ENCODE measurements at places on chromosomes 6 and 20.

DNA sequence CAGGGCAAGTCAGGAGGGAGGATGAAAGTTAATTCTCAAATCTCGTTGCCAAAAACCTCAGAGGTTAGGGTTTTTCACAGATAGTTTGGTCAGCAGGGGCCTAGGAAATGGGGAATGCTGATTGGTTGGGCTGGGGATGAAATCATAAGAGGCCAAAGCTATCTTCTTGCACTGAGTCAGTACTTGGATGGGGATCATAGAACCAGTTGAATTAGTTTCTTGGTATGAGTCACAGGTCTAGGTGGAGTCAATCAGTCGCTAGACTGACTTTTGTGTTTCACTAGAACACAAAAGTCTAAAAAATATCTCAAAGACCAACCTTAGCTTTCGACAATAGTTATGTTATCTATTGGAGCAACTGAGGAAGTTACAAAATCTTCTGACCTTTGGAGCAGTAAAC is 368.5 kb downstream of the TBC1D32 start:
- DNase-seq = peak; percentile 6

GRCh38 chr6:88492241-88492640 is 326.1 kb upstream of the CNR1 start:
- peak; percentile 5 for DNase-seq

DNA sequence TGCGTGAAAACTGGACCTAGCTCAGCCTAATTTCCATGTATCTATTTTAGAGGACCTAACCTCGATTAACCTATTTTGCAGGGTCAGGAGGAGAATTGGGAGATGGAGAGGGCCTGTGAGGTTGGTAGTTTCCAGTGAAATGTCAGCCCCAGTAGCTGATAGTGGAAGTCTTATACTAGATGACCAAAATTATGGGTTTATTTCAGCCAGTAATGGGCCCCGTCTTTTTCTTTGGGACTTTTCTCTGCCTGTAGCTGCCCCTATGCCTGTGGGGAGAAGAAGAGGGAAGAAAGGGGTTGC is 37.8 kb downstream of the RREB1 start:
- DNase-seq = no peak

GRCh38 chr6:70099732-70100131 is 203.2 kb downstream of the COL9A1 start:
- DNase-seq = no peak

- no peak for DNase-seq
Measured at GRCh38 chr20:49447946-49448809, 34.3 kb downstream of the KCNB1 start.

GRCh38 chr6:80962382-80962781 is 790.1 kb downstream of the TENT5A start:
- DNase-seq = peak; percentile 35

- DNase-seq = no peak
Measured at GRCh38 chr20:46240065-46240464, 68.2 kb downstream of the CDH22 start.

DNA sequence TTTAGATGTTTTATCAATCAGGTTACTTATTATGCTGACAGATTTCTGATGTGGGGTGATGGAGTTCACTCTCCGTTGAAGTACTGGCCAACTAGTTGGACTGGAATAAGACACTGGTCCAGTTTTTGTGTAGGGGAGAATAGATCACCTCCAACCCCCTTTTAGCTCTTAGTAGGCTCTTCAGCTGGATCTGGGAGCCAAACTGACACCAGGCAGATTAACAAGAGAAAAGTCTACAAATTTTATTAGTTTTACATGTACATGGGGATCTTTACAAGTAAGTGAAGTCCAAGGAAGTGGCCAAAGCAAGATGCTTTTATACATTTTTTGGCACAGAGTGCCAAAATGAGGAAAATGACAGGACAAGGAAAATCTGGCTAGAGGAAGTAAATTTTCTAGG is 107.1 kb downstream of the UBE3D start:
- no peak for DNase-seq

DNA sequence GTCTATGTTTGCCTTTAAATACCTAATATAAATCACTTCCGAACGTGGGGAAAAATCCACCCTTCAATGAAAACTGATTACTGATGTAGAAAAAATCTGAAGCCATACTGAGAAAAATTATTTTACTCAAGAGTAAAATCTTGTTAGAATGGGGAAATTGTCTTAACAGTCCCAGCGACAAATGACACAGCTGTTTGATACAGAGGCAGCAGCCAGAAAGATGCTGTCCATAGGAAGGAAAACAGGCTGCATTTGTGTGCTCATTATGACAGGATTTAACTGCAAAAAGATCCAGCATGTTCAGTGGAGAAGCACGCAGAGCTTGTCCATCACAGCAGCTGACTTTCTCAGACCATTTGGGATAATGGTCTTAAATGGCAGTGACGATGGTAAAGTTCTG is 443.0 kb downstream of the TFAP2B start:
- no peak for DNase-seq

DNA sequence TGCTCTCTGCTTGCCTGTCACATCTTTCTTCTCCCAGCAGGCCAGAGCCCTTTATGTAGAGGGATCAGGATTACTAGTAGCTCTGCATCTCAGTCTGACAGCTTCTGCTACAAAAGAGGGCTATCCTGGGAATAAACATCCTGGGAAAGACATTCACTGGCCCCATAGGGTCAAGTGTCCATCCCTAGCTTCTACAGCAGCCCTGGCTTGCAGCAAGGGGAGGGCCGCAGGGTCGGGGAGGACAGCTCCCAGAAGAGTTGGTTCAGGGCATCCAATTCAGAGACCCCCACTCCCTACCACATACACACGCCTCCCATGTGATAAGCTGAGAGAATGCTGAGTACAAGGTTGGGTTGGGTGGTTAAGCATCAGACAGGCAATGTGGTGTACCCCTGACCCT is 154.1 kb upstream of the PDE10A start:
- no peak for DNase-seq

- DNase-seq = no peak
Measured at GRCh38 chr6:6747371-6747770, 158.9 kb downstream of the LY86 start.

DNA sequence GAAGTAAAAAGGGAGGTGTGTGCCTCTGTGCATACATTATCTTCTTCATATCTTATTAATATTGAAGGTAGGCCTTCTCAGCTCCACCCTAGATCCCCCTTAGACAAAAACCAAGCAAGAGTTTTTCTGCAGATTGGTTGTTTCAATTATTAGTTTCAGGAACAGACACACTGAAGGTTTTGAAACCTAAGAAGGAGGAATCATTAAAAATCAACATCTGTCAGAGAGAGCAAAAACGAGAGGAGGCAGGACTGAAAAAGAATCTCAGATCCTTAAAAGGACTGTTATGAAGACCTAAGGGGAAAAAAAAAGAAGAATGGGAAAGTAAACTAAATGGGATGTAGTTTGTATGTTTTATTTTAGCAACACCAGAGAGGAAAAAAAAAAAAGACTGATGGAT is 560.8 kb upstream of the JAG1 start:
- no peak for DNase-seq

- DNase-seq = no peak
Measured at GRCh38 chr6:37283268-37283667, 25.3 kb upstream of the TMEM217 start.

DNA sequence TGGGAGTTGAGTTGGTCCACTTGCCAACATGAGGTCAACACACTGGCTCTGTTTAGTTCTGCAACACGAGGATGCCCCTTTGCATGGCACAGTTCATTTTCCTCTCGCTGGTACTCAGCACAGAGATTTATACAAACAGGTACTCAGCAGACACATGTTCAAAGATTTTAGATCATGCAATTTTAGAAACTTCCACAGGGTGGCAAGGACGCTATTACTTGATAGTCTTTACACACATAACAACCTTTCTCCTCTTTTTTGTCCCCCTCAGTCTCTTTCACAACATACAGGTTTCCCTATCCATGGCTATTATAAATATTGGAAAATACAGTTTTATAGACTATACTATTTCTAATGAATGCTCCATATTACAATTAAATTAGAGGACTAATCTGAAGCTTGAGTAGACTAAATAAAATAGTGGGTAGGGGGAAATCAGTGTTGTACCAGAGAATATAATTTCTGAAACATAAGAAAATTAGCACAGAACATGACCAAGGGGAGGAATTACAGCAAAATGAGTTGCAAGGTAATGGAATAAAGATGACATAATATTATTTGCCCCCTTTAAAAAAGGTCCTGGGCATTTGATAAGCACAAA is 331.8 kb upstream of the BTBD3 start:
- DNase-seq = peak; percentile 1

GRCh38 chr6:137197684-137198645 is 21.2 kb downstream of the IFNGR1 start:
- DNase-seq = no peak

- DNase-seq = no peak
Measured at GRCh38 chr6:150266963-150267685, 101.7 kb upstream of the IYD start.

GRCh38 chr6:52588710-52589091 is 11.8 kb upstream of the TRAM2 start:
- no peak for DNase-seq

DNA sequence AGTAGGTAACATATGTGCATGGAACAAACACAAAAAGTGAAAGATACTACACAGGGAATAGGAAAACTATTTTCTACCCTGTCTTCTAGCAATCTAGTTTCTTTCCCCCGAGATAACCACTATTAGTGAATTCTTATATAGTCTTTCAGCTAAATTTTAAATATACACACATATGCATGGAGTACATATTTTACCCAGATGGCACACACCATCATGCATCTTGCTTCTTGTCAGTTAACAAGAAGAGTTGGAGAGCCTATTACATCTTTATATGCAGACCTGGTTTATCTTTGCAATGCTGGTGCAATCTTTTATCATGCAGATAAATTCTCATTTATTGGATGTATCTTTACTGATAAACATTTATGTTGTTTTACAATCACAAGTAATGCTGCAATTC is 100.4 kb downstream of the OTOR start:
- DNase-seq = no peak

GRCh38 chr20:3551681-3552434 is 81.0 kb downstream of the ATRN start:
- peak; percentile 9 for DNase-seq

DNA sequence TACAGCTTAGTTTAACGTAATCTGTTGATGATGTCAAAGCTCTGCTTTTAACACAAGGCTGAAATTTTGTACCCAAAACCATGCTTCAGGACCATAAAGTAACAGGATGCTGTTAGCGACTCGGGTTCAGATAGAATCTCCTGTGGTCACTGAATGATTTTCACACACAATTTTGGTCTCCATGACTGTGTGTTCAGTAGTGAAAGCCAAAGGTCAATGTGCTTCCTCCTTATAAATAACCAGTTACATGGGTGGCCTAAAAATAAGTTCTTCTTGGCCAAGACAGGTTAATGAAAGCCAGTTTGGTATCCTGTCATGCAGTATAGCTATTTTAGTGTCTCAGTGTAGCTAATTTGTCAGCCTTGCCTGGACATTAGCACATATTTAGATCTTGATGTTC is 19.1 kb upstream of the LOC128125822 start:
- DNase-seq = no peak

DNA sequence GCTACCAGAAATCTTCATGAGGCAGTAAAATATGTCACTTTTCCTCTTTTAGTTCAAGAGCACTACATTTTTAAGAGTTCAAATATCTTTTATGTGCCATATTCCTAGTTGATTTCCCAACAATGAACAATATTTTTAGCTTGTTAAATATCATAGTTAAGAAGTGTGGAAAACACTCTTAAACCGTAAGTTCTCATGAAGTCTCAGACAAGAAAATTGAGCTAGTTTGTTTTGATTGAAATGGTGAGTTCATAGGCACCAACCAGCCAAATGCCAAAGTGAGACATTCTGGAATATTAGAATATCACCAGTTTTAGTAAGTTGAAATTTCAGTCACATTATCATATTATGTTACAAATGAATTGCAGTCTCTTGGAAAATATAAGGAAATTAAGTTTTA is 277.2 kb upstream of the HSF2 start:
- no peak for DNase-seq

DNA sequence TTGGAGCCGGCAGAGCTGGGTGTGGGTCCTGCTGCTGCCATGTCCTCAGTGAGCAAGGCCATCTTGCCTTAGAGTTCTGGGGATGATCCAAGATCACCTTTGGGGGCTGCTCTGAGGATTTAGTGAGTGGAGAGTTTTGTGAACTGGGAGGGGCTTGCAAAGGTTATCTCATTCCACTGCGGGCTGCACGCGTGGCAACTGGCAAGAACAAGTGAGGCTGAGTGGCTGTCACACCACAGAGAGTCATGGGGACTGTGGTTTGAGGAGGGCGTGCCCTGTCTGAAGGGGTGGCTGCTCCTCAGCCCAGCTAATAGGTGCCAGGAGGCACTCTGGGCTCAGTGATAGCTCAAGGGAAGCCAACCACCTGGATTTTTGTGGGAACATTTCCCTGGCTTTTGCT is 37.6 kb downstream of the TTLL9 start:
- DNase-seq = no peak

- peak; percentile 69 for DNase-seq
Measured at GRCh38 chr6:18632670-18633410, 245.7 kb downstream of the RNF144B start.

- DNase-seq = no peak
Measured at GRCh38 chr20:53918949-53919361, 151.4 kb downstream of the BCAS1 start.

DNA sequence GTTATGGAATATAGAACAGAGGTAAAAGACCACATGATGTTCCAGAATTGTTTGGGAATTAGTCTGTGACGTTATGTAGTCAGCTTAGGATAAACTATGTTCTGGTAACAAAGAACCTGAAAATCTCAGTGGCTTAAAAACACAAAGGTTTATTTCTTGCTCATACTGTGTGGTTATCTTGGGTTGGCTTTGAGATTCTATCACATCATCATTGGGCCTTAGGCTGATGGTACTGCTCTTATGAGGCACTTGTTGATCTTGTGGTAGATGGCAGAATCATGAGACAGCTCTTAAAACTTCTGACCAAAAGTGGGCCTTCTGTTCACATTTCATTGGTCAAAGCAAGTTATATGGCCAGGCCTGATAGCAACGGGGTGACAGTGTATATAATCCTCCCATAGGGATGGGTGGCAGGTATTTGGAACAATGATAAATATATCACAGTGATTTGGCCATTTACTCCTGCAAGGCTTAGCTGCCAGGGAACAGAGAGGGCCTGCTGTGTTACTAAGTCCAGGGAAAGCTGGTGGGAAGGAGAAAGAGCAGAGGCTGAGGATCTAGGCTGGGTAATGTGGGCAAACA is 13.5 kb downstream of the DHX35 start:
- no peak for DNase-seq

DNA sequence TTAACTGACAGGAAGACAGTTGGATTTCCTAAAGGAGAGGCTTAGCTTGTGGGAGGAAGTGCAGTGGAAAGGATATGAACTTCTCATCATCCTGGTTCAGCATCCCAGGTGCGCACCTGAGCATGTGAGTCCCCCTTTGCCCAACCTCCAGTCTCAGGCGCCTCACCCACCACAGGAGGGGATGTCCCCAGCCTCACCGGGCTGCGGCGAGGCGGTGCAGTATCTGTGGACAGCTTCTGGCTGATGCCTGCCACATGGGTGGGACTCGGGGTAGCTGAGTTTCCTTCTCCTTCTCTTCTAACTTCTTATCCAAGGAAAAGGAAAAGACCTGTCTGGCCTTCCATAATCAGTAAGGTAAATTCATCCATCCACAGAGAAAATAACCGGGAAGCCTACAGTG is 539.3 kb upstream of the AGPAT4 start:
- DNase-seq = no peak

- DNase-seq = no peak
Measured at GRCh38 chr6:6224933-6225486, 95.5 kb downstream of the F13A1 start.

Measured in LHCN-M2 (cell line).